GM12864 (cell line): ENCODE measurements at places on chromosomes 6 and 20.

DNA sequence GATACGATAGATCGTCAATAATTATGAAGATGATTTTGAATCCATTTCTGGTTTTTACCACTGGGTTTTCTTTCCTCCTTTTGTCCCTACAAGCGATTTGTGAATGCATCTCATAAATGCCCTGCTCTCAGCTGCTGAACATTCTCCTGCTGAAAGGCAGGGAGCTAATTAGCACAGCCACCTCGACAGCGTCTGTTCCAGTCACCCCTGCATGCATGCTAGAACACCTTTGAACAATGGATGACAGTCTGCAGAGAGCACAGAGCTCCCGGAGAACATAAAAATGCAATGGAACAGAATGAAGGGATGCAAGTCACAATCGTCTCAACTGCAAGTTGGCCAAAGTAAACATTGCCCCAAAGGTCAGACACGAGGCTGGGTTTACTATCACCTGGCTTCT is 105.8 kb downstream of the SLC35B3 start:
- DNase-seq, result no peak

GRCh38 chr6:165847407-165848085 is 184.5 kb upstream of the PDE10A start:
- DNase-seq, result no peak

- DNase-seq, result no peak
Measured at GRCh38 chr6:65191471-65191870, 515.6 kb downstream of the EYS start.

DNA sequence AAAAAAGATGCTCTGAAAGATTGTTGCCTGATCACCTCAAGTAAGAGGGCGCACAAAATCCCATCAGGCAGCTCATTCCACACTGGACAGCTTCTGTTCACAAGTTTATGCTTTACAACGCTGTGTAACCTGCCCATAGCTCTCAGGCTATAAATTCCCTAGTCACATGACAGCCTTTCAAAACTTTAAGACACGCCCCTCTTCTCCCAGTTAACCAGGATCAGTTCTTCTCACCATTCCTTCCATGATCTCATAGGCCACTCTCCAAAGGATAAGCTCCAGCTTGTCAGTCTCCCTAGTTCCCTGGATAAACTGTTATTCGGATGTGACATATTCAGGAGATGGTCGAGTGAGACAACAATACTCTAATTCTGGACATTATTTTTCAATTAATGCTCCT is 15.0 kb downstream of the ADNP start:
- no peak for DNase-seq

DNA sequence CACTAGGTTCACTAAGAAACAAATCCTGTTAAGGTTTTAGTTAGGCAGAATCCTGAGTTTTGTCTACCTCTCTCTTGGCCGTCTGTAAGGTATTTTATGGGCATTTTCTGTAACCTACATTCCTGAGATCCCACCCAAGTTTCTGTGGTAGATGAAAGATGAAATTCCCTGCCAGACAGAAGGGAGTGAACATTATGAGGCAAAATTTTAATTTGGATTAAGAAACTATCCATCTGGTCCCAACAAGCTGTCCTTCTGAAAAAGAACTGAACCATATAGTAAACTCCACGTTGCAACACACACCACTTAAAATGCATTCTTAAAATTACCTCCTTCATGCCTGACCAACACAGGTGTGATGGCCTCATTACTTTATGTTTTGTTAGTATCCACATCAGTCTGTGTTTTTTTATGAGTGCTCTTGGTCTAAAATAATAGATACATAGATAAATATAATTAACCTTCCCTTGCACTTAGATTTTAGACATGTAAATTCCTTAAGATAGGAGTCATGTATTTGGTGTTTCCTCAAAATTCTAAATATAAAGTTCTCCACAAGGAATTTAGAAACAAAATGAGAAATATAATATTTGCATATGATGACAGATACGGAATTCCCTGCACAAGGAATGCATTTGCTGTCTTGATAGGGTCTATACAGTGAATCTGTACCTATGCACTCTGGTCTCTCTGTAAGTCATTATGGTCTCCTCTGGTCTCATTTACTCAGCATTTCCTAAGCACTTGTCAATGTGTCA is 86.5 kb downstream of the CHD6 start:
- no peak for DNase-seq

- DNase-seq, result no peak
Measured at GRCh38 chr20:9179867-9180266, 111.0 kb downstream of the PLCB4 start.

GRCh38 chr6:166623318-166623717 is 3.7 kb downstream of the RPS6KA2 start:
- DNase-seq, result no peak

- no peak for DNase-seq
Measured at GRCh38 chr6:69792292-69792691, 4.5 kb downstream of the LMBRD1 start.

- DNase-seq, result peak; percentile 64
Measured at GRCh38 chr6:90411292-90411781, 114.7 kb upstream of the BACH2 start.

GRCh38 chr6:43246301-43247113 is 3.2 kb downstream of the TTBK1 start:
- no peak for DNase-seq

DNA sequence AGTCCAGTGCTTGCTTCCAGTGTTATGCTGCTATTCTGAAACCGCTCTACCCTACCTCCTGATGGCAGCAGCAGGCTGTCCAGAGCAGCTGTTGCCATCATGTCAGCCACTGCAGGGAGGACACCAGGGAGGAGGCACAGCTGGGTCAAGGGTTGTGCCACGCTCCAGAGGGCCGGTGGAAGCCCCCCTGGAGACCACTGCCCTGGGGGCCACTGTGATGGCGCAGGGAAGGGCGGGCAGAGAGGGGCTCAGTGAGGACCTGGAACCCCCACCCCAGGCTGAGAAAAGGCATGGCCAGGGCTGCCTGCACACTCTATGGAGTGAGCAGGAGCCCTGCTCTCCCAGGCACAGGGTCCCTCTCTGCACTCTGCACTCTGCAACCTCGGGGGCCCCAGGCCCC is 271.3 kb upstream of the BTBD3 start:
- DNase-seq, result no peak

DNA sequence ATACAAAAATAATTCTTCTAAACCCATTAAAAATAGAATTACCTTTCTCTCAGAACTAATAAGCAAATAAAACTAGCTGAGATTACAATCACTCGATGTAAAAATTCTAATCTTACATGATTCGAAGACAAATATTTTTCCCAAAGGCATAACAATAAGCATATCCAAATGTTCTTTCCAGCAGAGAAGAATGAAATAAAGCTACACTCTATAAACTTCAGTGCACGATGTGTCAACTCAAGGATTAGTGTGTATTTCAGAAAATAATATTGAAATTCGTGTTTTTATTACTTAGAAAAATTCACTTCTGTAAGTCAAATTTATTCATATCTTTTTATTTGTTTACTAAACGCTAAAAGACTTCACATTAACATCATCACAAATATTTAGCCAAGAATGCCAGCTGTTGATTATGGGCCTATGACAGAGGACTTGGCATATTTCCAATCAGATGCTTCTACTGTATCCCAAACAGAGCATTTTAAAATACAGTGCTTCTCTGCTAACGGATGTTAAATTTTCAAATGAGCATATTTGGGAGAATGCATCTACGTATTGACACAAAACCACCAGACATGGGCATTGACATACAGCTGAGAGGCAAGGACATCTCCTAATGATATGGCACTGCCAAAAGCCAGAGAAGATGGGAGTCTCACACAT is 54.7 kb upstream of the PDE7B start:
- DNase-seq, result no peak

- DNase-seq, result no peak
Measured at GRCh38 chr20:44280387-44280786, 30.6 kb downstream of the FITM2 start.

DNA sequence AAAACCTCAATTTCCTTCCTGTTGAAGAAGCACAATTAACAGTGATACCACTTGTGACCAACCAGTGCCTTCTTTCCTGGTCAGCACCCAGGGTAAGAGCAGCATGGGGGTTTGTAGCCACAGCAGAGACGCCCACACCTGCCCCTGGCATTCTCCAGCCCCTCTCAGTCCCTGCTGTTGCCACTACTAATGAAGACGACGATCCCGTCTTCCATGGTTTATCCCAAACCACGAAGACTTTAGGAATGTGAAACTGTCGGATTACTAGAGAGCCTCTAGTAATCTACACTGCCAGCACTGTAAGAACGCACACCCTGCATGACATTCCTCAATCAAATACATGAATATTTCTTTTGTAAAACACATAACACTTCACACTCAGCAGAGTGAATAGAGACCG is 60.0 kb downstream of the GINS1 start:
- DNase-seq, result no peak

DNA sequence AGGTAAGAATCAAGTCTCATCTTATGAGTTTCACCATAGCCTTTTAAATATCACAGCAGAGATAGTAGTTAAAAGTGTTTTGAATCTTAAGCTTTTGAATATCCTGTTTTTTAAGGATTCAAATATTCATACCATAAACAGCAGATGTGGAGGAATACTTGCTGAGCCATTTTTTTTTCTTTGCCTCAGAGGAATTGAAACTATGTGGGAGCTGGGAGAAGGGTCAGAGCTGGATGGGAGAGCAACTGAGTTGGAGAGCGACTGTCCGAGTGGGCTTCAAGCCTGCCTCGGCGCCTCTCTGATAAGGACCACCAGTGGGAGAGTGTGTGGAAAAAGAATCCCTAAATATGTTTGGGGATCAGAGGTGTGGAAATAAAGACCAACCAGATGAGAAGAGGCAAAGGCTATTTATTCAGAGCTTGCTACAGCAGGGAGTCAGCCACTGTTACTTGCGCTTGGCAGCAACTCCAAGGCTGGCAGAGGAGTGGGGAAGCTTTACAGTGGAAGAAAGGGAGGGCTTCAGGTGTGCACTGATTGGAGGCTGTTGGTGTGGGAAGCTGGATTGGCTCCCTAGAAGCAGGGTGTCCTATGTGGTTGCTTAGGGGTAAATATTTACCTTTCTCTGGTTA is 34.3 kb upstream of the MCUR1 start:
- no peak for DNase-seq

GRCh38 chr6:146878168-146878951 is 279.6 kb downstream of the ADGB start:
- no peak for DNase-seq

GRCh38 chr6:76942203-76942966 is 520.9 kb downstream of the HTR1B start:
- no peak for DNase-seq

DNA sequence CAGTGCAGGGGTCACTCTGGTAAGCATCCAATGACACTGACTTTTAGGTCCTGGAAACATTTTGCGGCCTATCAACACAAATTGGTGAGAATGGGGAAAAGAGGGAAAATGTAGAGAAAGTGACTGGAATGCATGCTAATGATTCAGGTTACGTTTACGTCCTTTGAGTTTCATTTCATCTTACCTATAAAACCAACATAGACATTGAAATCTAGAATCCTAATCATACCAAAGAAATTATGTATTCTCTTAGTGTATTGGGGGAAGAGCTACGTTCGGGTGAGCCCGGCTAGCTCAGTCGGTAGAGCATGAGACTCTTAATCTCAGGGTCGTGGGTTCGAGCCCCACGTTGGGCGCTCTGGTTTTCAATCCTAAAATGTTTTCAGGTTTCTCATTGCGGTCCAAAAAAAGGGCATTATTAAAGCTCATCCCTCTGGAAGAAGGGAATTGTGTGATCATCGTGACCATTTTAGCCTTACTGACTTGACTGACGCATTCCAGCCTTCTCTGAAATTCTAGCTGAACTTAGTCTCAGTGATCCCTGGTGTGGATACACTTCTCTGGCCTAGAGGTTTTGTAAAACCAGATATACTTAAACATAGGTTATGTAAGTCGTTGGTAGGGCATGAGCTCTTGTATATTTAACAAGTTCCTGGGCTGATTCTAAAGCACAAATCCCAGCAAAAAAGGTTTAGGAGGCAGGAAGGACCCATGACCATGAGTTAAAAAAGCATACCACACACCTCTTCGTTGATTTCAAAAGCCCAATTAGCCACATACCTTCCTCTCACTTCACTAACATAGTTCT is 18.3 kb downstream of the HMGN4 start:
- peak; percentile 78 for DNase-seq

GRCh38 chr6:11912420-11912819 is 99.7 kb upstream of the HIVEP1 start:
- DNase-seq, result no peak

DNA sequence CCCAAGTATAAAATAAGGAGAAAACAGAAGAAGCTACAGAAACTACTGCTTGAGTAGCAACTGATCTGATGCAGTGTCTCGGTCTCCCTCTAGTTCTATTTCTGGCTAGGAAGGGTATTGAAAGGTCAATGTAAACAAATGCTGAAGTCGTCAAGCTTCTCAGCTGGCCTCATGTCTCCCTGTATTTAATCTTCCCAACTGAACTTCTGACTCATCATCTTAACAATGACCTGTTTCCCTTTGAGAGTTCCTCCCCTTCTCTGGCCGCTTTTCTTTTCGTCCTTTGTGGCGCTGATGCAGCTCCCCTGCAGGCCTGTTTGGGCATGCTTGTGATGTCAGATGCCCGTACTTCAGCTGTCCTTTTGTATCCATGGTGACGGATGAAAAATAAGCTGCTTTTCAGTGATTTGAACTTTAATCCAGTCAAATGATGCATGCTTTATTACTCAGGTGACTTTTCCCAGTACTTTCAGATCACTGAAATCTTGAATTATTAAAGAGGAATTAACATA is 7.8 kb upstream of the LCA5 start:
- peak; percentile 41 for DNase-seq

DNA sequence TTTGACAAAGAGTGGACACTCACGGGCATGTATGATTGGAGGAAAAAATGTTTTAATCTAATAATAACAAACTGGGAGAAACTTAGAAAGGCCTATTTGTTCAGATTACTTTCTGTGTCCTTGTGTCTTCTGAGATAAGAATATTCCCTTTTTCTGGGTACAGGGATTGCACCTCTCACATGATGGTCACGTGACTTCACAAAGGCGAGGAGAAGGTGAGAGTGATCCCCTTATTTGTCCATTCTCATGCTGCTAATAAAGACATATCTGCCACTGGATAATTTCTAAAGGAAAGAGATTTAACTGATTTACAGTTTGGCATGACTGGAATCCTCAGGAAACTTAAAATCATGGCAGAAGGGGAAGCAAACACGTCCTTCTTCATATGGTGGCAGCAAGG is 989.7 kb upstream of the FLRT3 start:
- no peak for DNase-seq

GRCh38 chr6:47308552-47309290 is 984 bp downstream of the TNFRSF21 start:
- no peak for DNase-seq

GRCh38 chr6:130366107-130367005 is 539 bp downstream of the TMEM200A start:
- DNase-seq, result no peak

DNA sequence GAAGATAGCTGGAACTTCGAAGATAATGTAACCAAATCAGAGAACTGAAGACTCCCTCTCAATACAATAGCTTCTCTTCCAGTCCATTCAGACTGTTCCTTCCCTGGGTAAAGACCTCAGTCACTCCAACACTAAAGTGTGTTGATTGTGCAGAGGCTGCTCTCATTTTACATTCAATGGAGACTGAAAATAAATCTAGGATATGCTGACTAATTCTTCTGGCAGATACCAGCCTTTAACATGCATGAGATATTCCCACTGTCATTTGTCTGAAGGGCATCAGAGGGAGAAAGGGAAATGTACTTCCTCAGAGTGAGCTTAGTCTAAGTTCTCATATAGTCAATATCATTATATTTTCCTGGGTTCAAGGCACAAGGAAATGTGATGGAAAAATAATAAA is 166.4 kb upstream of the IRAK1BP1 start:
- no peak for DNase-seq
